ENCODE measurements at places on chromosomes 6 and 20.

- DNase-seq: no peak
Measured at GRCh38 chr6:130115036-130115435, 96.7 kb downstream of the L3MBTL3 start.

DNA sequence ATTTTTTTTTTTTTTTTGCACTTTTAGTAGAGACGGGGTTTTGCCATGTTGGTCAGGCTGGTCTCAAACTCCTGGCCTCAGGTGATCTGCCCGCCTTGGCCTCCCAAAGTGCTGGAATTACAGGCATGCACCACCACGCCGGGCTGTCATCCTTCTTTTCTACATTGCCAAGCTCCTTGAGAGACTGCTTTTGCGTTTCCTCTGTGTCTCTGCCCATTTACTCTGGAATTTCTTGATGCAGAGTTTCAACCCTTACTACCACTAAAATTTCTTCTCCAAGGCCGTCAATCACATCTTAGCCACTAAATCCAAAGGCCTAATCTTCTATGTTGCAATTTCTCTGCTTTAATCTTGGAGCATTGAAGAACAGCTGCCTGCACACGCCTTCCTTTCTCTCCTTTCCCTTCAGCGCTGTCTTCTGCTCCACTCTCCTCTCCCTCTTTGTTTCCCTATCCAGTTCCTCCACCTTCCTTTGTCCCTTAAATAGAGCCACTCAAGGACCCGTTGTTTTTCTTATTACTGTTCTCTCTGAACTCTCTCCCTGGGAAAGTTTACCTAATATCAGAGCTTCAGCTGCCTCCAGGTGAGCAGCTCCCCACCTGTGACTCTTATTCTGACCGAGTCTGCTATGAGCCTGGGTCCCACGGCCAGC, 98.8 kb downstream of the SLC35B3 start:
- no peak for DNase-seq

DNA sequence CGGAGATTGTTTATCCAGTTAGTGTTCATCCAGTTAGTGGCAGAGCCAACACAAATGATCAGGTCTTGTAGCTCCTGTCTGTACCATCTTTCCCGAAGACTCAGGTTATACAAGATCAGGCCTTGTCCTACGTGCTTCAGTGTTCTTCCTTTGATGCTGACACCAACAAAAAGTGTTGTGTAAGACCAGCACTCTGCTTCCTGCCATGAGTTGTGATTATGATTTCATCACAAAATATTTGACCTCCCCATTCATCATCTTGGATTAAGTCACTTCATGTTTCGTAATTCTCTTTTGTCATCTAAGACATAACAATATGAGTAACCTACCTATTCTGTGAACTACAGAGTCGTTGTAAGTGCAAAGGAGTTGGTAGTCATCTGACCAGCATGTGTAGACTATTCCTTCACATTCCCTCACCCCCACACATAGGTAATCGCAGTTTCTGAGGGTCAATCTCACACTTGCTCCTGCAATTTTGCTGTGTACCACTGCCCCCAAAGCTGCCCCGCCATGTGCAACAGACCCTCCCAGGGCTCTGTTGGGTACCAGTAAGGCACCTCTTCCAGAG, 135.6 kb upstream of the SLC22A23 start:
- no peak for DNase-seq

- DNase-seq: no peak
Measured at GRCh38 chr6:16392010-16392409, 153.6 kb downstream of the GMPR start.

DNA sequence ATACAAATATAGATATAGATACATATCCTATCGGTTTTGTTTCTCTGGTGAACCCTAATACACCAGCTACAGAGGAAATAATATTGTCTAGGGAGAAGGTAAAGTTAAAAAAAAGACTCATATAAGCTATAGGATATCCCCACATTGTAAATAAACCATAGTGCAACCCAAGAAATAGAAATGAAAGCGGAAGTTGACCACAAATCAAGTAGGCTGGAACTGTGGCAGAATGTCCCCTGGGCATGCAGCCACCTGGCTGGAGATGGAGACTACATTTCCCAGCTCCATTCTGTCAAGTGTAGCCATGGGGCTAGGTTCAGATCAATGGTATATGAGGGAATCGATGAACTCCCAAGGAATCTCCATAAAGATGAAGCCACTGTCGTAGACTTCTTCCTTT, 70.1 kb upstream of the RPS6KA2 start:
- DNase-seq: no peak

DNA sequence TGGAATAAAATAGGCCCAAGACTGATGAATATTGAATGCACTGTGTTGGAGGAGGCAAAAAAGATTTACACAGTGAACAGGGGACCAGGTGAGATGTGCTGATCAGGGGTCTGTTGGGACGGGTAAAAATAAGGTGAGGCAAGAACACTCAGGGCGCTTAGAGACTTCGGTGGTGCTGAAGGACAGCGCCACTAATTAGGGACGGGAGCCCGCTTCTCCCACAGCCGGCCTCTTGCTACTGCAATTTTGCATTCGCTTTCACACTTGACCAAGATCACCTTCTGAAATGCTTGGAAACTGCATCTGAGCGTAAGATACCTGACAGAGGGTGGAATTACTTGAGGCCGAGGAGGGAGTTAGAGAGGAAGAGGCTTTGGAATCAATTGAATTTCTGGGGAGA, 7.3 kb downstream of the TFAP2D start:
- DNase-seq: no peak

DNA sequence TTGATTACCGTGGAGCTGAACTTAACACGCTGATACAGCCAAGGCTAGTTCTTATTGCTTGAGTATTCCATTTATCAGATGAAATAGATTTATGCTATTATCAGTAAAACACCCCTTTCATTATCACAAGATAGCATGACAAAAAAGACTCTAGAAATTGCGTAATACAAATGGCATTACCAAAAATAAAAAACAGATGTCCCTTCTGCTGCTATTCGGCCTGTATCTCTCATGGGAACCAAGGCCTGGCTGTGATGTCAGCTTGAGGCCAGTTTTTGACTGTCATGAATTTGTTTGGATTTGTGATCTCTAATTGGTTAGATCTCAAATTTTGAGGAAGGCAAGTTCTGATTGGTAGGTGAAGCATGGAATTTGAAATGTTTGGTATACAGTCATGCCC, 25.2 kb downstream of the MEI4 start:
- no peak for DNase-seq

DNA sequence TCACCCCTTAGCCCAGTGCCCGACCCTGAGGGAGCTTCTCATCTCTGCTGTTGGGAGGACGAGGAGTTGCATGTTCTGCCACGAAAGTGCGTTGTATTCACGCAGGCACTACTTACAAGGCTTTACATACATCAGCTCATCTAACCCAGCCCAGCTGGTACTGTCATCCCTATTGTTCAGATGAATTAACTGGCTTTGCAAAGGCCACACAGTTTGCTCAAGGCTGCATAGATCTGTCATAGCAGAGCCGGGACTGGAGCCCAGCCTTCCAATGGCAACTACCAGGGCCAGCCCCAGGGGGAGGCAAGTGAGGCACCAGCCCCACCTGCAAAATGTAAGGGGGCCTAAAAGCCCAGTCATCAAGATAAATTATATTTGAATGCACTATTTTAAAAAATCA, 257.6 kb downstream of the NFATC2 start:
- DNase-seq: no peak

DNA sequence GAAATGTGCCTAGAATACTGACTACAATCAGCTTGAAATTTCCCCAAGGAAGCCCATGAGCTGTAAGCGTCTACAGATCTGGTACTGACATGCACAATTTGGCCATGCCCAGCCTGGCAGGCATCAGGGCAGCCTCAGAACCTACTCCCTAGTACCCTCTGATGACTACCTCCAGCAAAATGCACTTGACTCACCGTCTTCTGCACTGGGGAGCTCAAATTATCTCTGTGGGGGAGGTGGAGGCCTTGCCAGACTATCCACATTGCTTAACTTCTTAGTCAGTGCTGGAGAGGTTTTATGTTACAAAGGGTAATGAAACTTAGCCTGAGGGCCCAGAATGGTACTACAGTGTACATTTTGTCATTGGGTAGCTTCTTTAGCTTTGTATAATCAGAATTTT, 126.0 kb upstream of the ADGRF1 start:
- no peak for DNase-seq

DNA sequence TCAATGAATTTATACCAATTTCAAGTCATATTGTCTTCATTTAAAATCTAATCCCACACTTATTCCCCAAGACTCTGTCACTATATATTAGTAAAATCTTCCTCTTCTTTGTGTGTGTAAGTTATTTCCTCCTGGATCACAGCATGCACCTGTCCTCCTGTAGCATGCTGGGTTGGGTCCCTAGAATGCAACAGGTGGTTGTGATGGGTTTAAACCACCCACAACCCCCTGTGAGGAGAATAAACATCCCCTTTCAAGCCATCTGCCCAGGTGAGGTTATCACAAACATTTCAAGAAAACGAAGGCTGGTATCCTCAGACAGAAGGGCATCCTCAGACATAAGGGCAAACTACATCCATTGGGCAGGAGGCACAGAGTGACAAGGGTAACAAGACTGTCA, 26.4 kb downstream of the DZANK1 start:
- no peak for DNase-seq

DNA sequence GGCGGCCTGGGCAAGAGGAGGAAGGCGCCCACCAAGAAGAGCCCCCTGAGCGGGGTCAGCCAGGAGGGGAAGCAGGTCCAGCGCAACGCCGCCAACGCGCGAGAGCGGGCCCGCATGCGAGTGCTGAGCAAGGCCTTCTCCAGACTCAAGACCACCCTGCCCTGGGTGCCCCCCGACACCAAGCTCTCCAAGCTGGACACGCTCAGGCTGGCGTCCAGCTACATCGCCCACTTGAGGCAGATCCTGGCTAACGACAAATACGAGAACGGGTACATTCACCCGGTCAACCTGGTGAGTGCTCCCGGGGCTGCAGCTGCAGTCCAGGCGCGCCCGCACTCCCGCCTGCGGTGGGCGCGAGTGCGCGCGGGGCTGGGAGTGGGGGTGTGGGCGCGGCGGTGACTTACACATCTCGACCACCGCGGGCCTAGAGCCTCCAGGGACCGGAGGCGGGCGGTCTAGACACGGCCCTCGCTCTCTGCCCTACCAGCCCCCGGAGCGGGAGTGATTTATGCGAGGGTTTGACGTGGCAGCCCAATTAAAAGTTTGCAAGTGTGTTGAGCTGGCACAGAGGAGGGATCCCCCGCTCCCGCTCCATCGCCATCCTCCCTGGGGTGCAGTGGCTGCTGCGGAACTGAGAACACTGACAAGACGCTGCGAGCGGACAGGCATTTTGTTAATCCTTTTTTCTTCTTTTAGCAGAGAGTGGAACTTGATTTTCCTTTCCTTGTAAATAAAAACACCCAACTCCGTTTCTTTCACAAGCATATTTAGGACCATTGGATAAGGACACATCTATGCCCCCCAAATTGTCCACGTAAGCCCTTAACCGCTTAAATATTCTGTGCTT, 867 bp downstream of the TCF21 start:
- no peak for DNase-seq

DNA sequence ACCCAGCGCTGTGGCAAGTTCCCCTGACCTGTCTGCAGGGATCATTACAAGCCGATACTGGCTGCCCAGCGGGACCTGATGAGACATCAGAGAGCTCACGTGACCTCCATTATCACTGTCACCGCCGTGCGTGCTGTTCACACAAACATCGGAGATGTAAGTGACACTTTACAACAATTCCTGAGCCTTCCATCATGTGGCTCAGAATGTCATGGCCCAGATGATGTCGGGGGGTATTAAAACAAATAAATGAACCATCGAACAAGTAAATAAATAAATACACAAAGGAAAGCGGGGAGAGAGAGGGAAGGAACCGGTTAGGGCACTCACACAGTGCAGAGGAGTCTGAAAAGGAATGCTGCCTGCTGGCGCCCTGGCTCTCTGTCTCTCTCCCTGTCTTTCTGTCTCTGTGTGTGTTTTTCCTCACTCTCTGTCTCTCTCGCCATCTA, 195.1 kb downstream of the BMP7 start:
- no peak for DNase-seq

- no peak for DNase-seq
Measured at GRCh38 chr6:112622036-112622435, 274.9 kb downstream of the RFPL4B start.

DNA sequence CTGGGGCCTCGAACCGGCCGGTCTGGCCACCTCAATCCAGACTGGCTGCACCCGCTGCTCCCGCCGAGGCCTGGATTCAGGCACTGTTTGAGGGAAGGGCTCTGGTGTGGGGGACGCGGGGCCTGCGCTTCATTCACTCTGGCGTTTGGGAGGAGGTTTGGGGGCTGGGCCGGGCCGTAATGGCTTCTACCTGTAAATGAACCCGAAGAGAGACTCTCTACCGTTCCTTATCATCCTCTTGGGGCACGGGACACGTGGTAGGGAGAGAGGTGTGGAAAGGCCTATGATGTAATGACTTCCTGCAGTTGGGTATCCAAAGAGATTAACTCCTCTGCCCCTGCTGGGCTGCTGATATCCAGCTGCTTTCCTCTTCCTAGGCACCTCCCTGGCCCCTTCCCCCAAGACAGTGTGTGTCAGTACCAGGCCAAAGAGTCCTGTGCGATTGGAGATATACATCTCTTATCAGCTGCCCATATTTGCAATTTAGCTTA, 1.8 kb downstream of the FOXO3 start:
- no peak for DNase-seq

- DNase-seq: no peak
Measured at GRCh38 chr6:132068766-132069165, 117.6 kb upstream of the CCN2 start.

Measured in immature natural killer cell (primary cell).